ENCODE measurements at places on chromosomes 11 and 22.

- DNase-seq, result no peak
Measured at GRCh38 chr11:115325523-115325922, 178.7 kb downstream of the CADM1 start.

- no peak for DNase-seq
Measured at GRCh38 chr11:123183391-123184099, 11.5 kb downstream of the CLMP start.

DNA sequence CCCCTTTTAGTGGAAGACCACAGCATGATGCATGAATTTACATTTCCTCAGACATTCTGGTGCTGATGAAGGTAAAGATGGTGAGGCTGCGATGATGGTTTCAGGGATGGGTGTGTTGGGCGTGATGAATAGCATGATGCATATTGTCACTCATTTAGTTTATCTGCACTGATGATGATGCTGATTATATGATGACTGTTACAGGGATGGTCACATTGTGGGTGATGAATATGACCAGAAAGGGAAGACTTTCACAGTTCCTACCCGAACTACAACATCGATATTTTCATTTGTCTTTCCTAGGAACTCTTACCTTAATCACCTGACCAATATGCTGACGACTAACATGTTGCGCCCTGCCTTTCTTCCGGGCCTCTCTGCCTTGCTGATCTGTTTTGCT is 47.4 kb upstream of the EHF start:
- DNase-seq, result no peak

DNA sequence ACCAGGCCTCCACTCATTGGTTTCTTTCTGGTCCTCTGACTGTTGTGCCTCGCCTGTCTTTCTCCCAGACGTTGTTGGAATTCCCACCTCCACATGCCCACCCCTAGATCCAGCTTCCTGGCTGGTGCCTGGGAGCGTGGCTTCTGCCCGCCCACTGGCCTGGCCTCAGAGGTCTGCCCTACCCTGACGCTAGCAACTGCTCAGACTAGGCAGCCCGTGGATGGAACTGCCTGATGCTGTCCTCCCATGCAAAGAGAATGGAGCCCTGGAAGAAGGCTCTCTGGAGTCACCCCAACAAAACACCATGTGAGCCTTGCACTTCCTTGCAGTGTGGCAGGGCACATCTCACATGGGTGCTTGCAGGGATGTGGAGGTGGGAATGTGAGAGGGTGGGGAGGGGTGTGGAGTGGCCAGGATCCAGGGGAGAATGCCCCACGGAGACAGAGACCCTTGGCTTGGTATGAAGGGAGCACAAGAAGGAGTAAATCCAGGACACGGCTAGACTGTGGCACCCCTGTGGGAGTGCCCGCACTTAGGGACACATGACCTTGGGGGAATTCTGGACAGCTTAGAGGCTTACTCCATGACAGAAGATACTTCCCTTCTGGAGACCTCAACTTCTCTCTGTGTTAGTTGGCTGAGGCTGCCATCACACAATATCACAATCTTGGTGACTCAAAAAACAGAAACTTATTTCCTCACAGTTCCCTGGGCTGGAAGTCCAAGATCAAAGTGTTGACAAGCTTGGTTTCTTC is 22.5 kb upstream of the ADA2 start:
- DNase-seq, result no peak
